Skin of body (tissue), 3 donors: ENCODE measurements at places on chromosomes 2 and 18. TPM values are rescaled to one million over a fixed set of nuclear protein-coding genes. Genes with fewer than 3 reads are reported as not detected.
A peak's percentile ranks its signal among the peaks of the same experiment; 100 is the strongest.

GRCh38 chr2:191806396-191806795 is 40.5 kb downstream of the CAVIN2 start:
- no peak for DNase-seq

DNA sequence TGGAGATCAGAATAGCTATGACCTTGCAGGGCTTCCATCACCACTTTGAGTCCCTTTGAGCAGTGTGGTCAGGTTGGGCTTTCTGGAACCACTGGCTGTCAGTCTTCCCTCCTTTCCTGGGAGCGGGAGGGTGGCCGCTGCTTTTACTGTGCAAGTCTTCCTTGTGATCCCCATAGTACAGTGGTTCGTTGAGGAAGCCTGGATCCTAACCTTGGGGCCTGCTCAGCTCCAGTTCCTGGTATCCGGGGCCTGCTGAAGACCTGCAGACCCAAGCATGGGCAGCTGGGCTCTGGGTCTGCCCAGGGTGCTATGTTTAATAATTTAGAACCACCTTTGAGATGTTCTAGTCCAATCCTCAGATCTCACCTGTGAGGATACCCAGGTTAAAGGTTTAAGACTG is 104.2 kb downstream of the CLIP4 start:
- no peak for DNase-seq

Gene HOXD12
- not detected for total RNA-seq

- DNase-seq, result no peak
Measured at GRCh38 chr18:55458456-55459203, 129.4 kb downstream of the TCF4 start.

- no peak for DNase-seq
Measured at GRCh38 chr2:96933305-96934181, 52.8 kb downstream of the FAM178B start.

DNA sequence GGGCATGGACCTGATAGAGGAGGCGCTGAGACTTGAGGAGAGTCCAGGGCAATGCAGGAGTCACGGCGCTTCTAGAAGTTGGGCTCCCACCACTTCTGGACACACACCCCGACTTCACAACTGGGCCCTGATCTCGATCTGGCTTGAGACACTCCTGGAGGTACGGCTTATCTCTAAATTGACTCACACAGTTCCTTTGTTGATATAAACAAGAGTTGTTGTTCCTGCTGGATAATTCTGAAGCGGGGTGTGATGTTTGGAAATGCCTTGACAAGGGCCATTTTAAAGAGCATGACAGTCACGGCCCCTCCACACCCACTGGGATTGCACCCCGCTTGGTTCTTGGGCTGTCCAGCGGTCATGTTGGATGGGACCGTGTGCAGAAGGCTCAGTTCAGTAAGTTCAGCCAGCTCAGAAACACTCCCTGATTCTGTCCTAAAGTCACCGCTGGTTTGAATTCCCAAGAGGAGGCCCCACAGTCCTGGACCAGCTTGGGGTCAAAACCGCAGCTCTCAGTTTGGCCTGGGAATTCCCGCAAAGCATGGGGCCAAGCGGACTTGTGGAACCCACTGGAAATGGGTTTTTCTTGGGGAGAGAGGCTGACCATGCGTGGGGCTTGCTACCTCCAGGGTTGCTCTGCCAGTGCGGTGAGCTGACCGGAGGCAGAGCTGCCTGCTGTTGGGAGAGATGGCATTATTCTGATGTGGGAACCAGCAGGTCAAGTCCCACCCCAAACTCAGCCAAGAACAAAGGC is 9.3 kb upstream of the NEU2 start:
- no peak for DNase-seq

Gene STAMBP
- total RNA-seq, result 15.5 TPM

Gene TGFA
- total RNA-seq, result 21.8 TPM

Gene SERPINB13
- 21.2 TPM for total RNA-seq

DNA sequence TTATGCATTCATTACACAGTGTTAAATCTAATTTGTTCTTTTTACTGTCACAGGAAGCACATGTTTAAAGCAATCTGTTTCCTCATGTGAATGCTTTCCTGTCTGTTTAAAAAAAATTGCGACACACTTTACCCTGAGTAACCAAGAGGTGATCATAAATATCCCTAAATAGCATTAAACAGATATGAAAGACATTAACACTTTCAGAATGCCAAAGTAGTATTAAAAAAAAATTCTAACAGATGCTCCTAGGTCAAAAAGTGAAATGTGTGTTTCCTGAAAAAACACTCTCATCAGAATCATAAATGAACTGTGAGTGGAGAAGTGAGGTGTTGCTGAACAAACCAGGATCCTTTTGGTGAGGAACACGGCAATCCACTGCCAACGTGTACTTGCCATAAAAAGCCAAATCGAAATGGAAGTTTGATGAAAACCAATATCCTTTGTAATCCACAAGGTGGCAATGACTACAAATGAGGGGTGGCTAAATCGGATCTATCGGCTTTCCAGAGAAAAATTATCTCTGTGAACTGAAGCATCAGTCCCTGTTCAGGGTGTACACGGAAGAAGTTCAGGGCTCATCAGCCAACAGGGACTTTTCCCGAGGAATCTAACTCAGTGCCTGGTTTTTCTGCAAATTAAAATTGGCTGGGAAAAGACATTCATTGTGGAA is 248.9 kb downstream of the TCF4 start:
- DNase-seq, result no peak

- no peak for DNase-seq
Measured at GRCh38 chr18:30192216-30192615, 850.3 kb downstream of the DSC3 start.

- no peak for DNase-seq
Measured at GRCh38 chr18:62741118-62741566, 25.8 kb downstream of the PHLPP1 start.

- DNase-seq, result peak; percentile 30
Measured at GRCh38 chr18:43596105-43596712, 318.9 kb upstream of the SYT4 start.

DNA sequence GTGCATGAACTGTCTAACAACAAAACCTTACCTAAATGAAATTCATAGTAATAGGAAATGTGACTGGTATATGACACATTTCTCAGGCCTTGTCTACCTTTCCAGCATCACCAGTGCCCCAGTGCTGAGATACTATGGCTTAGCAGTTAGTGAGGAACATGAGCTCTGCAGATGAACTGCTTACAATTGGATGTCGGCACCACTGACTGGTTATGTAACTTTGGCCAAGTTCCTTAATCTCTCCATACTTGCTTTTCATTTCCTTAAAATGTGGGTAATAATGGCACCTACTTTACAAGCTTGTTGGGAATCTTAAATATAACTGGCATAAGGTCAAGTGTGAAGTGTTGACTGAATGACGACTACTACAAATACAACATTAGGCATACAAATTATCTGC is 136.3 kb downstream of the OLA1 start:
- no peak for DNase-seq

GRCh38 chr2:26451700-26452099 is 26.2 kb downstream of the OTOF start:
- DNase-seq, result no peak

DNA sequence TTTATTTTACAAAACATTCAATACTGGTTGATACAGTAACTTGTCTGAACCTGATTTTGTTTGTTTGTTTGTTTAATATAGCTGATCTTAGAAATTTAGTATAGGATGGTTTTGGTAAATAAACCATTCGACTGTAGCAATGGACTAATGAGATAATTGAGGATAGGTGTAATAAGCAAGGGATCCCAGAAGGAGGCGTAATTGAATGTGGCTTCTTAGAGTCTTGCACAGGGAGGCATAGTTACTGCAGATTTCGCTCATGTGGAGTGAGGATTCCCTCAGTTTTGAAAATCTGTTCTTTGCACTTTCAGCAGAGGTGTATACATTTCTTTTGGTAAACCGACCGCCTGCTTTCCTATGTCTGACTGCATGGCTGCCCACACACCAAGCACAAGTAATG is 709.6 kb downstream of the SOCS6 start:
- no peak for DNase-seq

DNA sequence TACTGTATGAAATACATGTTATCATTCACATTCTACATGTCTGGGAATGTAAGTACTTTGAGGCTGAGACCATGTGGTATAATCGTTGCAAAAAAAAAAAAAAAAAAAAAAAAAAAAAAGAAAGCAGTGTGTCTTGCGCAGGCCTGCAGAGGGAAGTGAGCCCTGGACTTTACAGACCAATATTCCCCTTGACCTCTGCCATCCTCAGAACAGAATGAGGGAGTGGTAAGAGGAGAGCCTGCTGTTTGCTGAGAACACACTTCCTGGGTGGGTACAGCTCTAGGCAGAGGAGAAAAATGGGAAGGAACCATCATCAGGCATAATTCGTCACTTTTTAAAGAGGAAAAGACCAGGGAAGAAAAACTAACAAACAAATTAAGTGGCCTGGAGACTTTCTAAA is 28.8 kb upstream of the TBC1D8 start:
- DNase-seq, result no peak

GRCh38 chr18:62877411-62878221 is 162.3 kb downstream of the PHLPP1 start:
- DNase-seq, result peak; percentile 52

- DNase-seq, result no peak
Measured at GRCh38 chr2:216467845-216468244, 30.8 kb upstream of the RPL37A start.

GRCh38 chr2:144493027-144493809 is 26.7 kb downstream of the ZEB2 start:
- no peak for DNase-seq

DNA sequence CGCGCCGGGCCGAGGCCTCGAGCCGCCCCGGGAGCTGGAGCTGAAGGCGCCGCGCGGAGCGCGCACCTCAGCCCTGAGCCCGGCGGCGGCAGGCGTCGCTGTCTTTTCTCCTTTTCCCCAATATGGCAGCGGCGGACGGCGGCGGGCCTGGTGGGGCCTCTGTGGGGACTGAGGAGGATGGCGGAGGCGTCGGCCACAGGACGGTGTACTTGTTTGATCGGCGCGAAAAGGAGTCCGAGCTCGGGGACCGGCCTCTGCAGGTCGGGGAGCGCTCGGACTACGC is 369 bp downstream of the SMCHD1 start:
- no peak for DNase-seq

Gene GPBAR1
- 0.39 TPM for total RNA-seq

Gene SCG2
- total RNA-seq, result 0.20 TPM

Gene RBMS1
- total RNA-seq, result 112 TPM

Gene GNAL
- 4.1 TPM for total RNA-seq

Gene IRS1
- 14.5 TPM for total RNA-seq

- peak; percentile 12 for DNase-seq
Measured at GRCh38 chr18:62999392-62999791, 284.1 kb downstream of the PHLPP1 start.

Gene KLHL14
- total RNA-seq, result 0.30 TPM

Gene LAMA3
- total RNA-seq, result 60.6 TPM

- DNase-seq, result peak; percentile 50
Measured at GRCh38 chr2:191521608-191522208, 156.2 kb upstream of the NABP1 start.

DNA sequence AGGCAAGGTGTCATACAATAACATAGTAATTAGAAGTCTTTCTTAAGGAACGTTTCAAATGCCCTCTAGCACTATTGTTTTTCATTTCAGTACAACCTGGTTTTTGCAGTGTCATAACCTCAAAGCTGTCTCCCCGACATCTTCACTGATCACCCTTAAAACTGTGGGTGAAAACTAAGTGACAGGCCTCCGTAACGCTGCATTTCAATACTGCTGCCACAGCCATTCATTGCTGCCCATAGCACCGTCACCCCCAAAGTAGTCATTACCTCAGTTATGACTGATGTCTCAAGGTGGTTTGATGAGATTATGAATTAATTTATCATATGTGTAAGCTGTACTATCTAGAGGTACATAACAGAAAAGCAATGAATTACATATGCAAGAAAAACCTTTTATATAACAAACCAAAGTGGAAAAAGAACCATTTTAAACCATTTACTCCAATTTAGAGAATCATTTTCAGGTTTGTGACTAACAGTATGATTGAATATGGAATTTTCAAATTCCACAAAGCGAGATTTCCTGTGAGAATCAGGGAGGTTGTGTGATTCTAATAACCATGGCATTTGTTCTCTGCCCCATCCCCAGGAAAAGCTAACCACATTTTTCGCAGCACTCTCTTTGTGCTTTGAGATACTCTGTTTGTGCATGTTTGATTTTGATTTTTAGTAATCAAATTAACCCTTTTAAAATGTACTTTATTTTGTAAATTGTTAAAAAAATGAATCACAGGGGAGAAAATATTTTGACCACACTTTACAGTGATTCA is 263.0 kb downstream of the PTGR3 start:
- no peak for DNase-seq

DNA sequence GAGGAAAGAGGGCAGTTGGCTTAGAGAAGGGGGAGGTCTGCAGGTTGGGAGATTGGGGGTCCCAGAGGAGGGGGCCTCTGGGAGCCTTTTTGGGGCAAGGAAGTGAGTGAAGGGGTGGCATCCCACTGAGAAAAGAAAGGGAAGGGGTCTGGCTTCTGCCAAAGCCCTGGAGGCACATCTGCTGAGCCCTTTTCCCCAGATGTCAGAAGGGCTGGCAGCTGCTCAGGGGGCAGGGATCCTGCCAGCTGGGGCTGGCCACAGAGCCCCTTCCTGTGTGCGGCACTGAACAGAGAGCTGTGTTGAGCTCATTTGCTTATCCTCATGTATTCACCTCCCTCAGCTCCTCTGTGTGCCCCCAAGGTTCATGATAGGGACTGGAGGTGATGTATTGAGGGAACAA is 54.5 kb downstream of the APOB start:
- no peak for DNase-seq

DNA sequence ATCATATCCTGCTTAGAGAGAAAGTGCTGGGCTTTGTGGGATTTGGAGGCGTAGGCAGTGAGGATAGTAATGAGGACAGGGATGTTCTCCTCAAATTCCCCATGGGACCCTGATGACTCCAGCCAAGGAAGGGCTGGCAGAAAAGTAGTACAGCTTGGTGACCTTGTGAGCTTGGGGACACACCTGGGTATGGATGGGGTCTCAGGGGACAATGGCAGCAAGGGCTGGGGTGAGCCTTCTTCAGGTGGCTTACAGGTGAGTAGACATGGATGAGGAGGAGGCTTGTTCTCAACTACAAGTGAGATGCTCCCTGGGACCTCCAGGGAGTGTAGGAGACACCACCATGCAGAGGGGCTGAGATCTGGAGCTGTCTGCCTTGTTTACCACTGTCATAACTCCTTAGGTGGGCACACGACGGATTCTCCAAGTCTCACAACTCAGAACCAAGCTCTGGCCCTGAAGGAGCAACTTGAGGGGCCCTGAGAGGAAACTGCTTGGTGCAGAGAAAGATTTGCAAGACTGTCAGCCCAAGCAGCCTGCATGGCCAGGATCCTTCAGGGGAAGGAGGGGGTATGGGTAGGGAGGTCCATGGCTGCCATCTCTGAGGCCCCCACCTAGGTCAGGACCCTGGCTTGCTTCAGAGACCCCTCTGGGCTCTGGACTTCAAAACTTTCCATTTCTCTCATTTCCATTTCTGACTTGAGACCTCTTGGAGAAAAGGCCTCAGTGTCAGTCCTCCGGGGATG is 262.8 kb downstream of the DYSF start:
- DNase-seq, result no peak

- DNase-seq, result no peak
Measured at GRCh38 chr18:55189972-55190371, 230.7 kb upstream of the CCDC68 start.
